ENCODE measurements at places on chromosomes 4 and X.

- DNase-seq: no peak
Observed at GRCh38 chrX:10986616-10987015, 124.5 kb upstream of the HCCS start.

- DNase-seq: no peak
Observed at GRCh38 chr4:5337731-5338130, 286.5 kb downstream of the STK32B start.

DNA sequence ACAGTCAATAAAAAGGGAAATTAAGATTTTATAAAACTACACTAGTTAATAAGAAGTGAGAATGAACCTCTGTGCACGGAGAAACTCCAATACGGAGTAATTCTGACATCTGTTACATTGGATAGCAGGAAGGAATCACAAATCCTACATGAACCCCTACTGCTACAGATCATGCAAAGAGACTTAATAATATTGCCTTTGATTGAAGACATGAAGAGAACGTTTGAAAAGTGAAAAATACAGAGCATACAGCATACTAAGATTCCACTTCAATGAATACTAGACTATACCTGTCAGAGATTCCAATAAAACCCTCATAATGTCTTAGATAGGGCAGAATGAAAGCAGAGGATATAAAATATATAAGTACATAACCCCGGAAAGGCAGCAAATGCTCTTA, 360.4 kb upstream of the GALNT7 start:
- DNase-seq: no peak

- no peak for DNase-seq
Observed at GRCh38 chrX:138885886-138886285, 174.4 kb upstream of the FGF13 start.

GRCh38 chrX:21479695-21480270, 105.6 kb downstream of the CNKSR2 start:
- no peak for DNase-seq

DNA sequence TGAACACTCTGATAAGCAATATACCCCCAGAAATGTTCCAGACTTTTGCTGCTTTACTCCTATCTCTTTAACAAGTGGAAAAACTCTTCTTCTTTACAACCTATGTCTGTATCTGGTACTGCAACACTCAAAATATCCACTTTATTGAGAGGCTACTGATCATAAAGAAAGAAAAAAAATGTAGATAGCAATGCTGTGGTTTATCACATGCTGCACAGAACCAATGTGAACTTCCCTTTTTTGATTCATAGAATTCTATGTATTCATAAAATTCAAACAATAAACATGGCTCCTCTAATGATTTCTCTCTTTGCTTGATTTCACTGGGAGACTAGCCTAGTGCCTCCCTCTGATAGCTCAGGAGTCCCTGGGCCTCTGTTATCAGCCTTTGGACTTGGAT, 223.5 kb downstream of the ZNF674 start:
- DNase-seq: no peak

DNA sequence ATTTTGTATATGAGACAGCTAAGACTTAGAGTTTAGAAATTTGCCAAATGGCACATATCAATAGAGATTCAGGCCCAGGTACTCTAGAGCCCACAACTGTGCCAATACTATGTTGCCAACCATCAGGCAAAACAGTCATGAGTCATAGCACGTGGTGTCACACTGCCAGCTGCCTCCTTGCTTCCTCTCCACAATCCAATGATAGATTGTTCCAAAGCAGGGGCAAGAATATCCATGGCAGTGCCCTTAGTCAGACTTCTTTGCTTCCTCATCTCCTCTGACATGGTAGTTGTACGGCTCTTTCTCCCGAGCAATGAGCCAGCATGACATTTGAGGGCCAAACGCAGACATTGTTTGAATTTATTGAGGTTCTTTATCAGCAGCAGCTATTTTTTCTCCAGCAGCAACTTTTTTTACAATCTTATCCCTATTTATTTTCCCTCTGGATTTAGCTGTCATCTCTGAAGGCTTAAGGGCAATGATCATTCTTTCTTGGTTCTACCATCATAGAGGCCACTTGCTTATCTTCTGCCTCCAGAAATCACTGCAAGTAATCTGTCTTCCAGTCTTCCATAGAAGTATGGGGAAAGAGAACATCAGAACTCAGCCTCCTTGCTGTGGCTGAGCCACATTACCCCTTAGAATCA, 169.7 kb downstream of the COL4A6 start:
- no peak for DNase-seq

DNA sequence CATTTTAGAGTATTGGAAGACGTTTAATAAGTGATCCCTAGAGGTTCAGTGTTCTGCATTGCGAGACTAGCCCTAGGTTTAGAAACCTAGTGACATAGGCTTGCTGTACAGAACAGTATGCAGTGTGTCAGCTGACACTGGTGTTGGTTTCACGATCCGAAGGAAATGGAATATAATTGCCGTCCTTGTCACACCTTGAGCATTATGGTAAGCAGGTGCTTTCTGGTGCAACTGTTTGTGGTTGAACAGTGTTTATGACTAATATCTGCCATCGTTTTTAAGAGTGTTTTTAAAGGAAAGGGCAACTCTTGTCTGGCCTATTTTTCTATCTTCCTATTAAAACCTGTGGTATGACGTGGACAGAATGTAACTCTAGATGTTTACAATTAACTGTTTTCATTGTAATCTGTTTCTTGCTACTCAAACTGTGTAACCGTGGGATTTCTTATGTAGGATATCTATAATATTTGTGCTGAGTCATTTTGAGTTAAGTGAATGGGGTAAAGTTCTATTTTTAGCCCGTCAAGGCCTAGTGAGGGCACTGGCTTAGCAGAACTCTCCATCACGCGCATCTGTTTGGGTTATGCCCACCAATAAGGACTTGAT, 53.8 kb upstream of the TBC1D14 start:
- DNase-seq: no peak

DNA sequence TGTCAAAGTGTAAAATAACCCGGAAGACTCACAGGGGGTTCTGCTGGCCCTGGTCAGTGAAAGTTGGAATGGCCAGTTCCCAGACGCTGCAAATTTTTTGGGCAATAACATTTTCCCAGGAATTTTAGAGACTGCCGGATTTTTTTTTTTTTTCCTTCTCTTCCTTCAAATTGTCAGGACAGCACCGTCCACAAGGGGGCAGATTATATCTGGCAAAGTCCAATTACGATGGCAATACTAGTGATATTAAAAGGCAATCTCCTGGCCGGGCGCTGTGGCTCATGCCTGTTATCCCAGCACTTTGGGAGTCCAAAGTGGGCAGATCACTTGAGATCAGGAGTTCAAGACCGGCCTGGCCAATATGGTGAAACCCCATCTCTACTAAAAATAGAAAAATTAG, 20.5 kb downstream of the SLC25A5 start:
- DNase-seq: no peak

- no peak for DNase-seq
Observed at GRCh38 chrX:33906971-33907370, 225.1 kb downstream of the FAM47A start.

- DNase-seq: no peak
Observed at GRCh38 chr4:79235095-79235494, 90.8 kb downstream of the NAA11 start.

- no peak for DNase-seq
Observed at GRCh38 chrX:109511113-109511512, 25.5 kb upstream of the NXT2 start.

GRCh38 chrX:131725001-131725654, 181.3 kb downstream of the OR13H1 start:
- DNase-seq: no peak

DNA sequence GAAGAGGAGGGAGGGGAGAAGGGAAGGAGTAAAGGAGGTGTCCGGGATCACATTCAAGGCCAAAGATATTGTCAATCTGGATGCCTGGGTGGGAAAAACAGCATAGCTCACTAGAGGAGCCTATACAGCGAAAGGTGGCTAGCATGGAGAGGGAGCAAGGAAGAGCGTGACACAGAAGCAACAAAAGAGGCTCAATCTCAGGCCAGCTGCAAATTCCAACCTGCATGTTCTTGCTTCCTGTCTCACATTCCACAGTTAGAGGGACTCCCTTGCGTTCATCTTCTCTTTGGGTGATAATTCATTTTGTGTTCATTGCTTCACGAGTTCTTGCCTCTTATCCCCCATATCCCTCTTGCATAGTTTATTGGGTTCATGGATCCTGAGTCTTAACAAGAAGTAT, 3.0 kb upstream of the CLNK start:
- DNase-seq: no peak

DNA sequence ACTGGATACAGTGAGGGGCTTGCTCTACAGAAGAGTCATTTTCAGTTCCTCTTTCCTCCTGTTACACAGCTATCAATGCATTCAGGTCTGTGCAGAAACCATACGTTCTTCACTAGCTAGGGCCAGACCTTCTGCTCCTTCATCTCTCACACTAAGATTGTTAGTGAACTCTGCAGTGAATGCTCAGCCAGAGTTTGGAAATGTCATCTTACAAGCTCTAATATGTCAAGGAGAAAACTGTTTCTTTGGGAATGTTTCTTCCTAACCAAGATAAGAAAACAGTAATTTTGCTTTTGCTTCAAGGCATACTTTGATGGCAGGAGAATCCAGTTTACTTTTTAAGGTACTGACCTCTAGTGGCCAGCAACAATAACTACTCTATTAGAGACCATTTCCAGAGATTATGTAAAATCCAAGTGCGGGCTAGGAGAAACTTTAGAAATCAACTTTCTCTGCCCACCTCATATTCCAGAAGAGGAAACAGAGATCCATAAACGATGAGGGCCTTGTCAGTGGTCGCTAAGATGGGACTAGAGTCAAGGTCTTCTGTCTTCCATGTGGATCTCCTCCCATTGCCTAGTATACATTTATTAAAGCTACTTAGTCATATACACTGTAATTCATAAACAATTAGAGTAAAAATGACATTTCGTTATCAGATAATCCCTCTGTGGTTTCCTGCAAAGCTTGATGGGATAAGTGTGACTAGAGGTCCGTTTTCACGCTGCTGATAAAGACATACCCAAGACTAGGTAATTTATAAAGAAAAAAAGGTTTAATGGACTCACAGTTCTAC, 12.1 kb upstream of the CC2D2A start:
- DNase-seq: no peak

- no peak for DNase-seq
Observed at GRCh38 chrX:11663875-11664210, 1.9 kb downstream of the ARHGAP6 start.

GRCh38 chr4:79886557-79886956, 186.5 kb downstream of the ANTXR2 start:
- DNase-seq: no peak

DNA sequence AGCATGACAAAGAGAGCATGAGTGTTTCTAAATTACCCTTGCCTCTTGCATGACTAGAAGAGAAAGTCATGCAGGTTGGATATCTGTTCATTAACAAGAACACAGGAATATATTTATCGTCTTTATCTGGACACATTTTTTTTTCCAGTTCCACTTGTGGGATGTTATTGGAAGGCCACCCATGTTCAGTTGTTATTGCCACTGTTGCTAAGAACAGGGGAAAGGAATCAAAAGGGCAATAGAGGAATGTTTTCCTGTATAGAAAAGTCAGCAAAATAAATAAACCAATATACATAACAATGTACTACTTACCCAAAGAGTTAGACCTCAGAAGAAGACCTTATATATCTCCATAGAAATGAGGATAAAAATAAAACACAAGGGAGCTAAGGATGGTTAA, 270.1 kb downstream of the QDPR start:
- no peak for DNase-seq

- no peak for DNase-seq
Observed at GRCh38 chr4:82754513-82755165, 44.0 kb downstream of the SCD5 start.

GRCh38 chr4:168886351-168886750, 123.7 kb downstream of the CBR4 start:
- no peak for DNase-seq

GRCh38 chr4:38155589-38156294, 195.5 kb downstream of the PTTG2 start:
- DNase-seq: no peak

GRCh38 chr4:152211936-152212653, 323.8 kb downstream of the FBXW7 start:
- no peak for DNase-seq

GRCh38 chrX:69067841-69068240, 97.4 kb downstream of the PJA1 start:
- no peak for DNase-seq

- no peak for DNase-seq
Observed at GRCh38 chrX:148203531-148203930, 222.4 kb downstream of the FMR1NB start.

- DNase-seq: no peak
Observed at GRCh38 chr4:139890816-139891215, 225.2 kb downstream of the MGST2 start.

DNA sequence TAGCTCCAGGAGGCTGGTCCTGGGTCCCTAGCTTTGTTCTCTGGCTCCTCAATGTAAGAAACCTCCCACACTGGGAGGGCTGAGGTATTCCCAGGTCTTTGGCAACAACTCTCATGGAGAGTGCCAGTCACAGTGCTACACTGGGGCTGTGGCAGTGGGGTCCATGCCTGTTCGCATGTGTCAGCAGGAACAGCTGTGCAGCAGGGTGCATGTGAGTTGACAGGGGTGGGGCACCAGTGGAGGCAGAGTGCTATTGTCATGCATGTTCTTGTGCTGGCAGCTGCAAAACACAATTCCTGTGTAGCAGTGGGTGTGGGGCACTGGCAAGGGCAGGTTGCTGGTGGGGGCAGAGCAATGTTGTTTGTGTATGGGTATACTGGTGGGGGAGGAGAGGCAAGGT, 246.0 kb downstream of the CXXC4 start:
- DNase-seq: no peak

- DNase-seq: no peak
Observed at GRCh38 chr4:158873795-158874401, 105.1 kb downstream of the FNIP2 start.

DNA sequence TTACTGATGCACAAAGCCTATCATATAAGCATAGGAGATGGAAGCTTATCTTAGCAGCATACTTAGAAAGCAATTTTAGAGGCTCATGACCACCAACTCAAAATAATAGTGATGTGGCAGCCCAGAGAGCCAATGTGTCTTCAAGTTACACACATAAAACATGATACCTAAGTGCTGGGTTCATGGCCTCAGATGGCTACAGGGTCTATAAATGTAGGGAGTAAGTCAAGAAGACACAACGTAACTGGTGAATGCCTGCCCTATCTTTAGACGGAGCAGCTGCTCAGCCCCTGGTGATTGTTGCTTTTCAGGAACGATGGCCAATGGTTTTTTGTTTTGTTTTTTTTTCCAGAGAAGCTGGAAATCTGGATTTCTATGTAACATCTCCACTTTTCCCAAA, 42.8 kb downstream of the RNF150 start:
- no peak for DNase-seq

- no peak for DNase-seq
Observed at GRCh38 chr4:93827272-93827947, 1.1 kb upstream of the ATOH1 start.

DNA sequence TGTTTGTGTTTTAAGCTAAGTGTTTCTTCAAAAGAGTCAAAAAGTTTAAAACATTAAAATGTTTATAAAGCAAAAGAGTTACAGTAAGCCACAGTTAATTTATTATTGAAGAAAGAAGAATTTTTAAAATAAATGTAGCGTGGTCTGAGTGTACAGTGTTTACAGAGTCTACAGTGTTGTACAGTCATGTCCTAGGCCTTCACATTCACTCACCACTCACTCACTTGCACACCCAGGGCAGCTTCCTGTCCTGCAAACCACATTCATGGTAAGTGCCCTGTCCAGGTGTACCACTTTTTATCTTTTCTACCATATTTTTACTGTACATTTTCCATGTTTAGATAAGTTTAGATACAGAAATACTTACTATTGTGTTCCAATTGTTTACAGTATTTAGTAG, 239.7 kb upstream of the AGA start:
- DNase-seq: no peak

- no peak for DNase-seq
Observed at GRCh38 chr4:3302173-3302785, 9.5 kb downstream of the RGS12 start.

- DNase-seq: no peak
Observed at GRCh38 chr4:16237715-16238114, 11.4 kb upstream of the TAPT1 start.
